ENCODE measurements at places on chromosomes 1 and 21. TPM values are rescaled to one million over a fixed set of nuclear protein-coding genes. Genes with fewer than 3 reads are reported as not detected.
A peak's percentile ranks its signal among the peaks of the same experiment; 100 is the strongest.

Gene PRXL2B
- 12.2 TPM for total RNA-seq

Gene F13B
- total RNA-seq = not detected

Gene COL11A1
- total RNA-seq = 1.3 TPM

DNA sequence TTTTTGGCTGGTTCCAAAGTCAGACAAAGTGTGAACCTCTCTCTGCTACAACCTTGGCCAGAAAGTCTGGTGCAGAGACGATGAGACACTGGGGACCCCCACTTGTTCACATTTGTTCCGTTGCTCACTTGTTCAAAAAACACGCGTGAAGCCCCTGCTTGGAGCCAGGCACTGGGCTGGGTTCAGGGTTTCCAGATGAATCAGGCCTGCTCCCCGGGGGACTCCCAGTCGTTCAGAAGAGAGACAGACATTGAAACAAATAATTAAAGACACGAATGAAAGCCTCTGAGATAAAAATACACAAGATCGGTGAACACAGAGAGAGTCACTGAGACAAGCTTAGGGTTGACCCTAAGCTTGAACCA is 101.5 kb upstream of the RUNX3 start:
- DNase-seq = no peak

- no peak for DNase-seq
These were observed 3.3 kb downstream of the SLAMF8 start for GRCh38 chr1:159829822-159830465.

DNA sequence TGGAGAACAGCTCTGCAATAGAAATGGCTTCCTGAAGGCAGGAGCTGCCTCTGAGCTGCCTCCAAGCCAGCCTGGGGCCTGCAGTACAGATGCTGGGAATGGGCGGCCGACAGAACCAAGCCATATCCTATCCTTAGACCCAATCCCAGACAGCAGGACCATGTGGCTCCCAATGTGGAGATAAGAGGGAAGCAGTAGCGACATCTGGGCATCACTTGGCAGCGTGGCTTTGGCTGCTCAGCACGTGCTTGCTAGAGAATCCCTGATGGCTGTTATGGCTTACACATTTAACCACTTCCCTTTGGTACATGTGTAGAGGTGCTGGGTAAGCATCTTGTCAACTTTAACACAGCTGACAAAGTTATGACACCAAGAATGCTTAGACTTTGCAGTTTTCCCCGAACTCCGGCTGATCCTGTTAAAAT is 87.7 kb downstream of the MAN1C1 start:
- peak; percentile 73 for DNase-seq

DNA sequence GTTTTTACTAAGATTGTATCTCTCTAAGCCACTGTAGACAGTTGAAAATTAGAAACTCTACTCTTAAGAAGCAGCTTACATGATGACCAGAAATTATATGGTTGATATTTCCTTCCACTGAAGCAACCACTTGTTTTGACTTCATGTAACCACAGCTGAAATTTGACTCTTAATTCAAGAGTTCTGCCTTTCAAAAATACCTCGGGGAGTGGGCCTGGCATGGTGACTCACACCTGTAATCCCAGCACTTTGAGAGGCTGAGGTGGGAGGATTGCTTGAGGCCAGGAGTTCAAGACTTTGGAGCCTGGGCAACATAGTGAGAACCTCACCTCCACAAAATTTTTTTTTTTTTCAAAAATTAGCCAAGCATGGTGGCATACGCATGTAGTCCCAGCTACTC is 4.3 kb downstream of the AMPD1 start:
- DNase-seq = no peak

GRCh38 chr21:16438761-16439160 is 709.0 kb downstream of the USP25 start:
- DNase-seq = no peak

DNA sequence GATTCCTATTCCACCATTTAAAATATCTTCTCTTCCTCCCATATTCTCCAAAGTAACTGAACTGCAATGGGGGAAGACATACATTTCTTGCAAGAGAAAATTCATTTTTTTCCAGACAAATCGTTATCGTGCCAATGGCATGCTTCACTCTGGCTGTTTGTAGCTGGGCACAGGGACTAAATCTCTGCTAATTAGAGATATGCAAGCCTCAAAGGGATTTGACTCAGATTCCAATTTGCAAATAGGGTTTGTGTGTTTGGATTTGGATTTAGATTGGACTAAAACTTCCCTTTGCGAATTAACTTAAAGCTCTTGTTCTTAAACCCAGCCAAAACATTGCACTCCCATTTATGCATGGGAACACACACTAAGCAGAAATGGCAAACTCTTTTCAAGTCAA is 276.2 kb upstream of the DUSP10 start:
- DNase-seq = no peak

All from posterior vena cava (tissue), 2 donors.